ENCODE measurements at places on chromosomes 5 and 9.

DNA sequence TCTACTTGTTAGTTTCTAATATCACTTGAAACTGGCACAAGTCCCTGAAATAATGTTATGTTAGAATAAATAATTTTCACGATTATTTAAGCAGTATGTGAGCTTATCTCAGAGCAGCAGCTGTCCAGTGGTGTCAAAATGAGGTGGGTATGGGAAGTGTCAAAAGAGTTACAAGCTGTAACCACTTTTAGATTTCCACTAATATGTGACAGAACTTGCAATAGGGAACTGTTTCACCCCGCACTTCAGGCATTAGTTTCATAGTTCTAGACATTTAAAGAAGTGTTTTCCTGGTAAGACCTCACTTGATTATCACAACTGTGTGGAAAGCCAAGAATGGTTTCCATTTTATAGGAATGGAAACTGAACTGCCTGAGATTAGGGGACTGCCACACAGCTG lies 2.9 kb upstream of the ISCA1 start:
- no peak for DNase-seq

DNA sequence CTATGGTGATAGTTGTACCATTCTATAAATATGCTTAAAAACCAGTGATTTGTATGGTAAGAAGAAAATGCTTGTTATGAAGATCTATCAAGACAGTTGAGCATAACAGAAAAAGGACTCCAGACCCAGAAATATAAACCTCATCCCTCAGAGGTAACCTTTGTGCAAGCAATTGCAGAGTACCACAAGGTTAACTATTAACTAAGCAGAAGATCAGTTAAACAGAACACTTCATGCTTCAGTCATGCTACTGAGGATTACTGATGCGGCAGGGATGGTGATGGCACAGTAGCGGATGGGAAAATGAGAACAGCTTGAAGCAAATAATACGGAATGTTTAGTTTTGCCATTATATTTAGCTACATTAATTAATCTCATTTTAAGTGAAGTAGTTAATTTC lies 45.5 kb downstream of the IARS1 start:
- no peak for DNase-seq

GRCh38 chr9:105236261-105236660 lies 8.2 kb upstream of the SLC44A1 start:
- DNase-seq = no peak

- DNase-seq = no peak
These were observed 139.7 kb downstream of the MEF2C start for GRCh38 chr5:88743231-88743834.

- no peak for DNase-seq
These were observed 14.0 kb downstream of the PDGFRB start for GRCh38 chr5:150141544-150142184.

- no peak for DNase-seq
These were observed 1.3 kb downstream of the ATP6V1G1 start for GRCh38 chr9:114588651-114589526.

DNA sequence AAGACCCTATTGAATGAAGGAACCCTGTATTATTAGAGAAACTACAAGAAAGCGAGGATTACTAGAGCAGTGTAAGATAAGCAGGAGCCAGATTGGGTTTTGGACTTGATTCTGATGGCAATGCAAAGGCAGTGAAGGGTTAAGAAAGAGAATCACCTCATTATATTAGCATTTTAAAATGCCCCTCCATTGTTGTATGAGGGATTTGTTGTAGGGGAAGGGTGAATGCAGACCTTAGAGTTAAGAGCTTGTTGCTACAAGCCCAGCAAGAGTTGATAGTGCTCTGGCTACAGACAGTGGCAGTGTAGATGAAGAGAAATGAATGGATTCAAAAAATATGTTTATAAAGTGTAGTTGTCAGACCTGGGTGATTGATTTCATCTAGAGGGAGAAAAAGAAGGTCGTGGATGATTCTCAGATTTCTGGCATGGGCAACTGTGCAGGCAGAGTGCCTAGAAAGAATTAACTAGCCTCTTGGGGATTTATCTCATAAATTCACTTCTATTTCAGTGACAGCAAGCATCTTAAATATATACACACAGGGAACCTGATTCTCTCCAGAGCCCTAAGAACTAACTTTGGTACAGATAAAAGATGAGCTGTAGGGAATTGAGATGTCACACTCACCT lies 344.8 kb downstream of the ARRDC3 start:
- no peak for DNase-seq

DNA sequence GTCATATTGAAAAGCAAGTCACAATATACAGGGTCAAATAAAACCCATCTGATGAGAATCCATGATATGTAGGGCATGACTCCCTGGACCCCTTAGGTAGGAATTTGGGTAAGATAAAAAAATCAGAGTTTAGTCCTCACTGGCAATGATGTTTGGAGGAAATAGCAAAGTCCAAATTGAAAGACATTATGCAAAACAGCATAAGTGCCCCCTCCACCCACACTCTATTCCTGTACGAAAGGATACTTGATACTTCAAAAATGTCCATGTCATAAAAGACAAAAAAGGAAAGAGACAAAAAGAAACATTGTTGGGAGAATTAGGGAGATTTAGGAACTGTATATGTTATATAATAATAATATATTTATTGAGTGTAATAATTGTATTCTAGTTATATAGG lies 96.1 kb upstream of the RASGRF2 start:
- no peak for DNase-seq

- no peak for DNase-seq
These were observed 140.0 kb downstream of the CDH6 start for GRCh38 chr5:31333475-31333874.
